ENCODE measurements at places on chromosomes 1 and 21.
A peak's percentile ranks its signal among the peaks of the same experiment; 100 is the strongest.

GRCh38 chr1:204456826-204457442, 37.7 kb downstream of the PIK3C2B start:
- no peak for DNase-seq

DNA sequence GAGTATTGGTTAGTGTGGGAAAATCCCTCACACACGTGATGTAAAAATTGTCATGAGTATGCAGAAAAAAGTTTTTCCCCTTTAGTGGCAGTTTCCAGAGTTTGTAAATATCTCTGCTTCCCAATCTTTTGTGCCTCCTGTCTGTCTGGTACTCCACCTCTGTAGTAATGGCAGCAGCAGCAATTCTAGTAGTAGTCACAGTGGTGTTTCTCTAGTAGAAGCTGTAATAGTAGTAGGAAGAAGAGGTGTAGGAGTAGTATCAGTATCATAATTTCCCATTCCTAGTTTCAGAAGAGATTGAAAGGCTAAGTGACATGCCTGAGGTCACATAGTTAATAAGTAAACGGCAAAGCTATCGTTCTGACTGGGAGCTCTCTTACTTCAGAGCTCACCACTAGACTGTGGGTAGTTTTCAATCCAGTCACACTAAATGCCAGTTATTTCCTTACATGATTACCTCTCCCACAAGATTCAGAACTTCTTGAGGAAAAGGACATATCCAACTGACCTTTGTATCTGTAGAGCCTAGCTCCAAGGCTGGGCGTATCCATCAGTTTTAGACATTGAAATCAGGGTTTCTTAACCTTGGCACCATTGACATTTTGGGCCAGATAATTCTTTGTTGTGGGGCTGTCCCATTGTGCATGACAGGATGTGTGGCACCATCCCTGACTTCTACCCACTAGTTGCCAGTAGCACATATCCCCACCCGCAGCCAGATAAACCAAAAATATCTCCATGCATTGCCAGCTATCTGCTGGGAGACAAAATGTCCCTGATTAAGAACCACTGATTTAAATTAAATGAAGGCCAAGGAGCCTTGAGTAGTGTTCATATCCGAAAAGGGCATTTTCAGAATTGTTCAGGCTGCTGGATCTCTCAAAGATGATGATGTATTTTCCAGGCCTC, 135.9 kb downstream of the FGGY start:
- DNase-seq = peak; percentile 71

GRCh38 chr1:911875-912739, 11.6 kb upstream of the SAMD11 start:
- DNase-seq = no peak

DNA sequence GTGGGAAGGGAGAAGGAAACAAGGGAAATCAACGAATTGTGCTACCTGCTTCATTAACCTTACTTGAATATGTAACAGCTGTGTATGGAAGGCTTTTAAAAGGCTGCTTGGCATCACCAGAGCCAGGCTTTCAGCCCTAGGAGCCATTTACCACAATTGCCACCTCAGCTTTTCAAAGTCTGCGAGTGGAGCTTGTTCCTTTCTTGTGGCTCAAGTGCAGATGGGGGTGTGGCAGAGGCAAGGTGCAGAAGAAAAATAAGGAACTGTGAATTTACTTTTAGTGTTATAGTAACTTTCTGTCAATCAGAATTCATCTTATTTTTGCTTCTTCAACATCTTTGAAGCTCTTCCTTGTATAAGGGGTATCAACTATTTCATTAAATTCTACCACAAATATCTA, 17.6 kb downstream of the CLCA2 start:
- no peak for DNase-seq

- no peak for DNase-seq
Measured at GRCh38 chr1:207823880-207824566, 72.2 kb downstream of the CD46 start.

Measured in SW480 (cell line).